ENCODE measurements at places on chromosomes 12 and 14.
A peak's percentile ranks its signal among the peaks of the same experiment; 100 is the strongest.

- no peak for DNase-seq
These were observed 13.3 kb downstream of the SBNO1 start for GRCh38 chr12:123351349-123351748.

- DNase-seq = no peak
These were observed 32.3 kb downstream of the TSPAN8 start for GRCh38 chr12:71125515-71125914.

- DNase-seq = no peak
These were observed 97.0 kb downstream of the PHETA1 start for GRCh38 chr12:111271674-111272418.

GRCh38 chr14:61754627-61755381 lies 7.4 kb upstream of the SNAPC1 start:
- peak; percentile 29 for DNase-seq

DNA sequence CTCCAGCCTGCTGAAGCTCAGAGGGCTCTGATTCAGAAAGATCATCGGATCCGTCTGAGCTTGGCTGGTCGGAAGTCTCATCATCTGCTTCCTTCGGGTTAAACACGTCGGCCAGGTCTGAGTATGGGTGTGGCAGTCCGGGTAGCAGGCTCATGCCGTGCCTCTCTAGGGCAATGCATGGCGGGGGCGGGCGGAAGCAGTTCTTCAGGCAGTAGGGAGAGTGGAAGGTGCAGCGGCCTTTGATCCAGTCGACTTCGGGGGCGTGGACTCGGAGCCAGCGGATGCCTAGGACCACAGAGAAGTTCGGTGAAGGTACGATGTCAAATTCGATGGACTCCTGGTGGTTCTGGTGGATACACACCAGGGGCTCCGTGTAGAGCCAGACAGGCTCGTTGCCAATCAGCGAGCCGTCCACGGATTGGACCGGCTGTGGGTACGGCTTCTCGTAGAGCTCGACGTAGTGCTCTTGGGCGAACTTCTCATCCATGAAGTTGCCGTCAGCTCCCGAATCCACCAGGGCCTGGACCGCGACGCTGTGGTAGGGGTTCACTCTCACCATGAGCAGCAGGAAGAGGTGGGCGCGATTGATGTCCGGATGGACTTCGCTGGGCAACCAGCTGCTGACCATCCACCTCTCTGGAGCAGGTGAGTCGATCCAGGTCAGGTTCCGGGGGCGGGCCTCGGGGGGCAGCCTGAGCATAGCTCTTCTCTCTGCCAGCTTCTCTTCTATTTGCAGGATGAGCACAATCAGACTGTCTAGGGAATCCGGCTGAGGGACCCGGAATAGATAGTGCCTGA lies 20.3 kb downstream of the RTL1 start:
- DNase-seq = no peak

DNA sequence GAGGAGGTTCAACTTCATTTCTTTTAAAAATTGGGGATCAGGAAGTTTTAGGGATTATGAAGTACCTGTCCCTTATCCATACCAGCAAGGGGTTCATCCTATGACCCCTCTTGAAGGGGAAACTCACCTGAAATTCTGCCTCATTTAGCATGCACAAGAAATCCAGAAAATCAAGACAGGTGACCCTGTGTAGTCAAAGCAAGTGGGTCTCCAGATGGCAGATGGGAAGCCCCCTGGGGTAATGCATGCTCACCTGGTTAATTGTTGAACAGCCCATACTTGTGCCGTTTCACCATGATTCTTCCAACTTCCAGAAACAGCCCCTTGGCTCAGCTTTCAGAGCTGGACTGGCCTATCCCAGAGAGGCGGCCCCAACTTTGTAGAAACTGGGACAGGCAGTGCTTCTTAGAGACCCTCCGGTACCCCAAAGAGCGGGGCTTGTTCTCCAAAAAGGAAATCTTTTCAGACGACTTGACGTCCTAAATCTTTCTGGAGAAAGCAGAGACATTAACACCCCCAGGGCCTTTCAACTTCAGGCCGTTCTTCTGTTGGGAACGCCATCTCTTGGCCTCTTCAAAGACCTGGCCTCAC lies 66.3 kb upstream of the ESRRB start:
- DNase-seq = no peak

- no peak for DNase-seq
These were observed 68.4 kb downstream of the AACS start for GRCh38 chr12:125133616-125134015.

GRCh38 chr14:53947094-53947445 lies 9.6 kb downstream of the BMP4 start:
- no peak for DNase-seq

DNA sequence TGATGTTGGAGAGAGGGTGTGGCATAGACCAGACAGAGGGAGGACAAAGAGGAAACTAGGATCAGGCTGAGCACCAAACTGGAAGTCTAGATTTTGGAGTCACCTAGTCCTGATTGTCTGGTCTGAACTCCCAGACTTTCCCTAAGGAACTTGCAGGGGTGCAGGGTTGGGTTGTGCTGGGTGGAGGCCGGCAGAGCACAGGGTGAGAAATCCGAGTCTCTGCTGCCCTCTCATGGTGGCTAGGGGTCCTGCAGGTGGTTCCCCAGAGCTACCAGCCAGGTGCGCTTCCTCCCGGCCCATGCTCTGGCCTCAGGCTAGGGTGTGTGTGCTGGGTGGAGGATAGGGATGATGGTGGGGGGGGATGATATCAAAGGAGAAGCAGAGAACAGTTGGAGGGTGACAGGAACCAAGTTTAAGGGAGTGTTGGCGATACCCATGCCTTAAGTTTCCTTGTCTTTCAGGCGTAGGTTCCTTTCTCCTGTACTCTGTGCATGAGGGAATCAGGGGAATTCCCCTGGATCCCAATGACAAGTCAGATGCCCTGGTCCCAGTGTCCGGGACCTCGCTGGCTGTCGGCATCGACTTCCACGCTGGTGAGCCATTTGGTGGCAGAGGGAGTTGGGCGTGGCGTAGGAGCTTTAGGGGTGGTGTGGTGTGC lies 33.5 kb upstream of the NXPH4 start:
- DNase-seq = peak; percentile 89

- no peak for DNase-seq
These were observed 314.8 kb downstream of the SNAPC1 start for GRCh38 chr14:62076825-62077605.

GRCh38 chr14:76501156-76501720 lies 125.3 kb downstream of the ESRRB start:
- DNase-seq = no peak

- no peak for DNase-seq
These were observed 97.9 kb downstream of the ARMH4 start for GRCh38 chr14:58054100-58054499.

DNA sequence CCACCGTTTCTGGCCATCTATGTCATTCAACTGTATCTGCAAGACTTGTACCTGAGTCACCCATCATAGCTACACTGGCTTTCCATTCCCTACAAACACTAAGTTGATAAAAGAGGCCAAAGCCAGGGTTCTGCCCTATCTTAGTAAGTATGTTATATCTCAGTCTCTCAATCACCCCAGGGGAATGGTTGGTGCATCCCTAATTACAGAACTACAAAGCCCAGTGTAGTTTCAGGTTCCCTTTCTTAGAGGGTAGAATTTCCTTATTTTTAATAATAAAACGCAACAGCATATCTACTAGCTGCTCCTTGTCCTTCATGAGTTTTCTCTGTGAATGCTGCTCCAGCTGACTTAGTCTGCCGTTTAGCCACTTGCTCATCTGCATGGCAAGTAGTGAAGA lies 57.6 kb downstream of the ST8SIA1 start:
- no peak for DNase-seq

GRCh38 chr12:109558374-109559199 lies 14.7 kb downstream of the MMAB start:
- DNase-seq = no peak

DNA sequence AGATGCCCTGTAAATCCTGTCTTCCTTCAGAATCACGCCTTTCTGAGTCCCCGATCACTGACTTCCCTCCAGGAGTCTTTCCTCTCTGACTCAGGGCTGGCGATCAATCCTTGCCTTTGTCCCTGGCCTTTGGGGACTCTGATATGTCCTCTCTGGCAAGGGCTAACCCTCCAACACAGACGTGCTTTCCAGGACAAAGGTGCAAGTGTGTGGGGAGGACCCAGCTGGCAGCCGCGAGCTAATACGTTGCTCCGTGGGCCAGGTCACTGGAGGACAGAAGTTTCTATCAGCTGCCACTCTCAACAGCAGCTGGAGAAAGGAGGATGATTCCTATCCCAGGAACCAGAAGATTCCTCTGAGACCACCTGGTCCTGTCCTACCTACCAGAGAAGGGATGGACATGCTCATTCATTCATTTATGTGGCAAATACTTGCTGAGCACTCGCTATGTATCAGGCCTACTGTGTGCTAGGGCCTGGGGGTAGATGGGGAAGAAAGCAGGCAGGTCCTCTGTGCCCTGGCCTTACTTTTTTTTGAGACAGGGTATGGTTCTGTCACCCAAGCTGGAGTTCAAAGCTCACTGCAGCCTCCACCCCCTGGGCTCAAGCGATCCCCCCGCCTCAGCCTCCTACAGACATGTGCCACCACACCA lies 8.5 kb upstream of the SCARB1 start:
- no peak for DNase-seq

GRCh38 chr12:27013611-27014084 lies 536 bp downstream of the TM7SF3 start:
- DNase-seq = peak; percentile 52

DNA sequence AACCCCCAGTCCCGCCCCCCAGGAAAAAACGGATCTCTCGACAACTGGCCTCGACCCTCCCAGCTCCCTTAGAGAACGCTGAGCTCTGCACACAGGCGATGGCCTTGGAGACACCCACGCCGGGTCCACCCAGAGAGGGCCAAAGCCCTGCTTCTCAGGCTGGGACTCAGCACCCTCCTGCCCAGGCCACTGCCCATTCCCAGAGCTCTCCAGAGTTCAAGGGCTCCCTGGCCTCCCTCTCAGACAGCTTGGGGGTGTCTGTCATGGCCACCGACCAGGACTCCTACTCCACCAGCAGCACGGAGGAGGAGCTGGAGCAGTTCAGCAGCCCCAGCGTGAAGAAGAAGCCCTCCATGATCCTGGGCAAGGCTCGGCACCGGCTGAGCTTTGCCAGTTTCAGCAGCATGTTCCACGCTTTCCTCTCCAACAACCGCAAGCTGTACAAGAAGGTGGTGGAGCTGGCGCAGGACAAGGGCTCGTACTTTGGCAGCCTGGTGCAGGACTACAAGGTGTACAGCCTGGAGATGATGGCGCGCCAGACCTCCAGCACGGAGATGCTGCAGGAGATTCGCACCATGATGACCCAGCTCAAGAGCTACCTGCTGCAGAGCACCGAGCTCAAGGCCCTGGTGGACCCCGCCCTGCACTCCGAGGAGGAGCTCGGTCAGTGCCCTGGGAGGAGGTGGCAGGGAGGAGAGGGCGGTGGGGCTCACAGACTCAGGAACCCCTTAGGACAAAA lies 95.8 kb downstream of the LGMN start:
- no peak for DNase-seq

DNA sequence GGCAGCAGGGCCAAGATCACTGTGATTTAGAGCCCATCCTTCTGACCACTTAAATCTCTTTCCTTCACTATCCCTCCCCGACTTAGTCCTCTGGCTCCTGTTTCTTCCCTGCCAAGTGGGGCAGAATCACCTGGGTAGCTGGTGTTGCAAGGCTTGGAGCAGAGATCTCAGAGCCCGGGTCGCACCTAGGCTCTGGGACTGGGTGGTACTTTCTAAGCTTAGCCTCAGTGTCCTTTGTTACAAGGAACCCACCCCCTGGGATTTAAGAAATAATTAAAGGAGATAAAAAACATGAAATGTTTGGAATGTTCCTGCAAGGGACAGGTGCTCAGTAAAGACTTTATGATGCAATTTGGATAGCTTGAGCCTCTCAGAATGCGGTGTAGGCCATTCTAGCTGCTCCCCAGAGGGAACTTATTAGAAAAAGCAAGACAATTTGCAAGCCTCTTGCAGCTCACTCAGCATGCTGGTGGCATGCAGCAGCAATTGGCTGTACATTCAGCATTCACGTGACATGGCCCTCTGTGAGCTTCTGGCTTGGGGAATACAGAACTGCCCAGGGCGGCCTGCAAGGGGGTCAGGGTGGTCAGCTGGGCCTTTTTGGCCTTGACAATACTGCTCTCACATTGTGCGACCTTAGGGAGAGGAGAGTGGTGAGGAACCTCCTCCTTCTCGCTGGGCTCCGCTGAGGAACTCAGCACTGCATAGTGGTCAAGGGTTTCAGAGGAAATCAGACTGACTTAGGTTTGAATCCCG lies 16.8 kb downstream of the C14orf132 start:
- DNase-seq = no peak

DNA sequence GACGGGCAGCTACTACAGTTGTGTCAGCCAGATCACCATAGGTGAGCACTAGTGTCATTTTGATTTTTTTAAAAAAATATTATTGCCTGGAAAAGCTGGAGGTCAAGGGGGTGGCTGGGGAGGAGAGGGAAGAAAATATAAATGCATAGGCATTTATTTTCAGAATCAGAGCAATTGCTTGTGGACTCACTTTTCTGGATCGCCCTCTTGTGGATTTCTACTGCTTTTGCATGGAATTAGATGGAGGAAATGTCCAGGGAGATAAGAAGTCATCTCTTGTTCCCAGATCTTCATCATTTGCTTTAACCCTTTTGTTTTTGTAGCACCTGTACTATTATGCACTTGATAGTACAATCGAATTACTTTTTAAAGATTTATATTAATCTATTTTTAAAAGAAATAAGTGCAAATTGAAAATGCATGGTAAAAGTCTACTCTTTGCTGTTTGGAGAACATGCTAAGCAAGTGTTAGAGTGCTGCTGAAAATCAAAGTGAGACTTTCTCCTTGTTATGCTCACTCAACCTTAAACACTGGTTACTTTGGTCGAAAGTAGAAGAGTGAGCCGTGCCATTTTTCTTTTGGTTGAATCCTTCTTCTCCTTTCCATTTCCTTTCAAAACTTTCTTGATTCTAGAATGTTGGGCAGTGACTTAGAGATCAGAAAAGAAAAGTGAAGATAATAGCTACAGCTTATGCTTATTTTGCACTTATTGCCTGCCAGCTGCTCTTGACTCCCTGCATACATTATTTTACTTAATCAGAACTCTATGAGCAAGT lies 60.6 kb upstream of the ANO4 start:
- peak; percentile 36 for DNase-seq

DNA sequence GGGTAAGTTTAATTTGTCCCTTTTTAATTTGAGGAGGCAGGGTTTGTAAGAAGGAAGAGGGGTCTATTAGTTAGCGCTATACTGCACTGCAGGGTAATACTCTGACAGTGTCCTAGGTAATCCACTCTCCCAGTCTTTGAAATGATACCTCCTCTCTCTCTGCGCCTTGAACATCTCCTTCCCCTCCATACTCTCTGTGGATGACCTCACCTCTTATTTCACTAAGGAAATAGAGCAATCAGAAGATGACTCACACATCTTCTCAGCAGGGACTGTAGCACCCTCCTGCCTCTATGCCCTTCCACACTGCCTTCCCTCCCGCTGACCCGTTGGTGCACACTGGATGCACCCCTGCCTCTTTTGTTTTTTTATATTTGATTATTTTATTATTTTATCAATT lies 94.2 kb downstream of the GRIP1 start:
- no peak for DNase-seq

- DNase-seq = no peak
These were observed 94.0 kb downstream of the BCAT1 start for GRCh38 chr12:24854908-24855307.

GRCh38 chr12:69927164-69927563 lies 102.1 kb downstream of the MYRFL start:
- no peak for DNase-seq

- peak; percentile 41 for DNase-seq
These were observed 29.0 kb upstream of the LUM start for GRCh38 chr12:91140026-91140931.

GRCh38 chr12:106195621-106196027 lies 52.2 kb downstream of the CKAP4 start:
- DNase-seq = peak; percentile 85

All from GM03348 (cell line).